EH (cell line): ENCODE measurements at places on chromosomes 16 and 17.

DNA sequence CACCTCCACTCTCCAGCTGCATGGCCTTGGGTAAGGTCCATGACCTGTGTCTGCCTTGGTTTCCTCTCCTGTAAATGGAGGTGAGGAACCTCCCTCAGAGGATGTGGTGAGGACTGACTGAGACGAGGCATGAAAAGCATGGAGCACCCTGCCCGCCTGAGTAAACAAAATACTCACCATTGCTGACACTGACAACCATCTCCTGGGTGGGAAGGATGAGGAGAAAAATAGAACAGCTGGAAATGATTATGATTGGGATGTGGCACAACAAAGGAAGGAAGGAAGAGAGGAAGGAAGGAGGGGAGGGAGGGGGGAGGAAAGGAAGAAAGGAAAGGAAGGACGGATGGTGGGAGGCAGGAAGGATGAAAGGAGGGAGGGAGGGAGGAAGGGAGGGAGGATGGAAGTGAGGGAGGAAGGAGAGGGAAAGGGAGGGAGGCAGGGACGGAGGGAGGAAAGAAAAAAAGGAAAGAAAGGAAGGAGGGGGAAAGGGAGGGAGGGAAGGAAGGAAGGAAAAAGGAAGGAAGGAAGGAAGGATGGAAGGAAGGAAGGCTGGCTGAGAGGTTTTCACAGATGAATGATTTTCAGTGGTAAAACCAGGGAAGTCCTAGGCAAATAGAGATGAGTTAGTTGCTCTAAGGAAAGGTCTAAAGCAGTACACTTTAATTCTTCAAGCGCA, 276.5 kb upstream of the XYLT1 start:
- peak; percentile 13 for DNase-seq

DNA sequence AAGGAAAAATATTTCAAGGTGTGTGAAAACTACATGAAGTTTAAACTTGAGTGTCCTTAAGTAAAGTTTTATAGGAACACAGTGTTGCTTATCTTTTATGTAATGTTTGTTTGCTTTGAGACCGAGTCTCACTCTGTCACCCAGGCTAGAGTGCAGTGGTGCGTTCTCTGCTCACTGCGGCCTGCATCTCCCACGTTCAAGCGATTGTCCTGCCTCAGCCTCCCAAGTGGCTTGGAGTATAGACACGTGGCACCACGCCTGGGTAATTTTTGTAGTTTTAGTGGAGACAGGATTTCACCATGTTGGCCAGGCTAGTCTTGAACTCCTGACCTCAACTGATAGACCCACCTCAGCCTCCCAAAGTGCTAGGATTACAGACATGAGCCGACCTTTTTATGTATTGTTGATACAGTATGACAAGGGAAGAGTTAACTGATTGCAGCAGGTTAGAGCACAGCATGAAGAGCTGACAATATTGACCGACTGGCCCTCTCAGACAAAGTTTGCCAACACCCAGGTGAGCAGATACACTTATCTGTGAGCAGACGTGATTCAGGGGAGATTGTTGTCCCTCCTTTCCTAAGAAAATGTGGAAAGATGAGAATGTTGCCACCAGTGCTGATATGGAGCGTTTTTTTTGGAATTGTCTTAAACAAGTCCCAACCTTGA, 373.7 kb downstream of the WWOX start:
- no peak for DNase-seq

- DNase-seq = no peak
Measured at GRCh38 chr17:57607553-57608120, 137.5 kb downstream of the CCDC182 start.

- DNase-seq = peak; percentile 21
Measured at GRCh38 chr16:70252355-70252988, 732 bp upstream of the EXOSC6 start.

DNA sequence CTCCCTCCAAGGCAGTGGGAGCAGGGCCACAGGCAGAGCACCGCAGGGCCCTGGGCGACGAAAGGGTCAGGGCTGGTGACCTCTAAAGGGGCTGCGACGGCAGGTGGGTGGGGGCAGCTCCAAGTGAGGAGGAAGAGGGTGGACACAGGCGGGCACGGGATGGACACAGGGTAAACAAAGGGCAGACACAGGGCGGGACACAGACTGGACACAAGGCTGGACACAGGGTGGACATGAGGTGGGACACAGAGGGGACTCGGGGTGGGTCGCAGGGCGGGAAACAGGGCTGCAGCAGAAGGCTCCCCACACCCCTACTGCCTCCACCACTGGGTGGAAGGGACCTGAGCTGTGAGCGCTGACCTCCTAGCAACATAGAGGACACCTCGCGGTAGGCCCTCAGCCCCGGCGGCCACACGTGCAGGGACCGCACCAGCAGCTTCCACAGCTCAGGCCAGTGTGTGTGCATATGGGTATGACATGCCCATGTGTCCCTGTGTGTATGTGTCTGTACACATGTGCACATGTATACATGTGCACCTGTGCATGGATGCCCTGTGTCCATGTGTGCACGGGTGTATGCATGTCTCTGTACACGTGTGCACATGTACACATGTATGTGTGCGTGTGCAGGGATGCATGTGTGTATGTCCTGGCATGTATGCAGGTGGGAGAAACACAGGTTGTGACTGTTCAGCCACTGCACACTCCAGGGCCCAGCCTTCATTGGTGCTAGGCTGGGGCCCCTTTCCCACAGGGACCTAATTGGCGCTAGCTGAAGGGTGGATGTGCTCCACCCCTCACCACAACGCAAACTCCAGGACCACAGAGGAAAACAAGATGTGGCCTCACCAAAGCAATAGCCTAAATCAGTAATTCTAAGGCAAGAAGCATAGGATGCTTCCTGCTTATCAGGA, 7.6 kb downstream of the LMF1 start:
- no peak for DNase-seq

DNA sequence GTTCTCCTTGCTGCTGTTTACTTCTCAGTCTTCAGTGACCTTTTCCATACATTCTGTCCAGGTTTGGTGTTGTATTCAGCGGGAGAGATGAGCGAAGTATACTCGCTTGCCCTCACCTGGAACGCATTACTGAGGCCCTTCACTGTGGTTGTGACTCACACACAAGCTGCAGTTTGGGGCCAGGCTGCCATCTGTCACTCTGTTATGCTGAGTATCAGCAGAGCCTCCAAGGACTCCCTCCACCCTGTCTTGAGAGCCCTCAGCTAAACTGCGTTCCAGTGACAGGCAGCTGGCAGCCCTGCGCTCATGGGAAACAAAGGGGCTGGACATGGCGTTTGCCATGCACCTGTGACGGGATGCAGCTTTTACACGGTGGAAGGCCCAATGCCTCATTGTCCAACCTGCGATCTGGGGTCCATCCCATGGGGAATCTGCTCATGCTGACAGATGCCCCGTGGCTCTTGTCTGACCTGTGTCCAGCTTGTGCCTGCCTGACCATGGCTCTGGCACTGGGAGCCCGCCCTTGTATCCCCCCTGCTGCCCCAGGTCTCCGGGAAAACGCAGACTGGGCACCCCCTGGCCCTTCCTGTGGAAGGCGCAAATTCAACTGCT, 6.5 kb upstream of the ZNF778 start:
- DNase-seq = peak; percentile 38

- no peak for DNase-seq
Measured at GRCh38 chr17:2897605-2898004, 101.4 kb downstream of the RAP1GAP2 start.

- DNase-seq = no peak
Measured at GRCh38 chr17:66711881-66712321, 123.0 kb upstream of the CACNG5 start.

DNA sequence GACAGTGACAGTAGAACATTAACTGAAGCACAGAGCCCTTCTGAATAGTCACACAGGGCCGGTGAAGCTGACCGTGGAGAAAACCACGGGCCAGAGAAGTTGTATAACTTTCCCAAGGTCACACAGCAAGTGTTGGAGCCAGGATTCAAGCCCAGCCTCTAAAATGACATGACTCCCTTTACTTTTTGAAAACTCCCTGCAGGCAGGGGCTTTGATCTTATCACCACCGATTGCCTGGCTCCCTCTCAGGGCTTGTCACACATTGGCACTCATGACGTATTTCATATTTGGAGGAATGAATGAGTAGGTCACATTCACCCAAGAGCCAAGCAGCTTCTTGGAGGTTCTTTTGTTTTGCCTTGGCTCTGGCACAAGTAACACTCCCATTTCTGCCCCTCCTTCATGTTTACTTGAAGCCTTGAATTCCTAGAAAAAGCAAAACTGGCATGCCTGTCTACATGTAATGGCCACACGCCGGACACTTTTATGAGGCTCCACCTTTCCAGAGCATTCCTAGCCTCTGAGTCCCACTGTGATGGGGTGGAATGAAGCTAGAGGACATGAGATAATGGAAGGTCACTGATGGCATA, 13.3 kb upstream of the RBBP6 start:
- DNase-seq = peak; percentile 85
